ENCODE measurements at places on chromosomes 5 and 9.

DNA sequence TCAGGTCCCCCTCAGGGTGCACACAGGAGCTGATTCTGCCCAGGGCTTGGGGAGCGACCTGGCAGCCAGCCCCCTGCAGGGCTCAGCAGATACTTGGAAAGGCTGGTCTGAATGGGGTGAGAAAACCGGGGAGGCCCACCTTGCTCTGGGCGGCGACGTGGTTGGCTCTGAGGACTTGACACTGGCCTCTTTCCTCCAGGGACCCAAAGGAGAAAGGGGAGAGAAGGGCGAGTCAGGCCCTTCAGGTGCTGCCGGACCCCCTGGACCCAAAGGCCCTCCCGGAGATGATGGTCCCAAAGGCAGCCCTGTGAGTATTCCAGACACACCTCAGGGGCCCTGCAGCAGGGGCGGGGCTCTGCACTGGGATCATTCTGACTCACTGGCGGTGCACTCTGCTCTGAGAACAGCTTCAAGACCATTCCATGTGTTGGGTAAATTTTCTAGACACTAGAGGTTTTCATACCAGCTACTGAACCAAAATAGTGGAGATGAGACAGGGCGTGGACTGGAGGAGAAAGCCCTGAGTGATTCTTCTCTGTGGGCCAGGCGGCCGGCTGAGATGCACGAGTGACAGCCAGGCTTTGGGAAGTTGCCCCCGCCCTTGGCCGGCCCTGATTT lies 65.9 kb upstream of the FCN2 start:
- DNase-seq = no peak

- DNase-seq = no peak
Measured at GRCh38 chr5:34944044-34944443, 14.7 kb downstream of the DNAJC21 start.

DNA sequence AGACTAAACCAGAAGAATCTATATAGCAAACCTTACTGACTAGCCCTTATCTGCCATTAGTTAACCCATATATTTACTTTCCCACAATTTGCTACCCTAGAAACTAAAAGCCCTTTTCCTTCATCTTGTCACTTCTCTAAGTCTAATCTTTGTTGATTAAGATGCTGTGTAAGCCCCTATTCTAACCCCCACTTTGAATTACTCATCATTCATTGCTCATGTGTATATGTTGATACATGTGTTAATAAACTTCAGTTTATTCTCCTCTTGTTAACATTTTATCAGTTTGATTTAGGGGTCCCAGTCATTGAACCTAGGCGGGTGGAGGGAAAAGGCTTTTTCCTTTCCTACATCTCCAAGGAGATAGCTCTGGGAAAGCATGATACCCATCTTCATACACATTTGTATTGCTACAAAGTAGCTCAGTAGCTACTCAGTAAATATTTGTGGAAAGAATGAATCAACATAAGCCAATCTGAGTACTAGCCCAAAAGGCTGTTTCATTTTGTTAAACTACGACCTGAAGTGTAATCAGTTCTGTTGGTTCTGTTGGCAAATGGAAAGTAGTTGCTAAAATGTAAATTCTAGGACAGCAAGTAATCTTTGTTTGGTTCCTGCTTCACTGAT lies 35.1 kb upstream of the NDFIP1 start:
- no peak for DNase-seq

- DNase-seq = no peak
Measured at GRCh38 chr9:83043597-83043996, 19.3 kb downstream of the RASEF start.

Data from GOT3 (cell line).